ENCODE measurements at places on chromosomes 2 and 18. TPM values are rescaled to one million over a fixed set of nuclear protein-coding genes. Genes with fewer than 3 reads are reported as not detected.

The C2orf81 gene
- total RNA-seq, result 7.6 TPM

DNA sequence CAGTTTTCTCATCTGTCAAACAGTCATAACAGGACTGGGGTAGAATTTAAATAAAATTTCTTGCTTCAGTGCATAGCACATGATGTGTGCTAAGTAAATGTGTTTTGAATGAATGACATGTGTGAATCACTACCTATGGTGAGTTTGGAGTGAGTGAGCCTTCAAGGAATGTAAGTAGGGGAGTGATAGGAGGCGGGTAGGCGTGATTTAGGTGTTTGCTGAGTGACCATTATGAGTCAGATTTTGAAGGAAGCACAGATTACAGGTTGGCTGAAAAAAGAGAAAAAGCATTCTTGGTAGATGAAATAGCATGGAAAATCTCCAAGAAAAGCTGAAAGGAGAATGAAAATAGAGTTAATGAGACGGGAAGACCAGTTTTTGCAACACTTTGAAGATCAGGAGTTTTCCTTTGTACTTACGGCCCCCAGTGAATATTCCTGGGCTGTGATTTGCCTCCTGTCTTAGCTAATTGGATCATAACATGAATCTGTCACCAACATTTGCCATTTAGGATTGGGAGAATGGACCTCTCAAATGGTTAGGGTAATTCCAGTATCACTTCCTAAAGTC is 136.9 kb upstream of the GATA6 start:
- peak overlapping the region; percentile 52 for H3K27ac ChIP-seq
- peak; percentile 72 for DNase-seq
- H3K36me3 ChIP-seq, result no peaks in the 10 kb centered on the region
- H3K27me3 ChIP-seq, result no peaks in the 10 kb centered on the region

DNA sequence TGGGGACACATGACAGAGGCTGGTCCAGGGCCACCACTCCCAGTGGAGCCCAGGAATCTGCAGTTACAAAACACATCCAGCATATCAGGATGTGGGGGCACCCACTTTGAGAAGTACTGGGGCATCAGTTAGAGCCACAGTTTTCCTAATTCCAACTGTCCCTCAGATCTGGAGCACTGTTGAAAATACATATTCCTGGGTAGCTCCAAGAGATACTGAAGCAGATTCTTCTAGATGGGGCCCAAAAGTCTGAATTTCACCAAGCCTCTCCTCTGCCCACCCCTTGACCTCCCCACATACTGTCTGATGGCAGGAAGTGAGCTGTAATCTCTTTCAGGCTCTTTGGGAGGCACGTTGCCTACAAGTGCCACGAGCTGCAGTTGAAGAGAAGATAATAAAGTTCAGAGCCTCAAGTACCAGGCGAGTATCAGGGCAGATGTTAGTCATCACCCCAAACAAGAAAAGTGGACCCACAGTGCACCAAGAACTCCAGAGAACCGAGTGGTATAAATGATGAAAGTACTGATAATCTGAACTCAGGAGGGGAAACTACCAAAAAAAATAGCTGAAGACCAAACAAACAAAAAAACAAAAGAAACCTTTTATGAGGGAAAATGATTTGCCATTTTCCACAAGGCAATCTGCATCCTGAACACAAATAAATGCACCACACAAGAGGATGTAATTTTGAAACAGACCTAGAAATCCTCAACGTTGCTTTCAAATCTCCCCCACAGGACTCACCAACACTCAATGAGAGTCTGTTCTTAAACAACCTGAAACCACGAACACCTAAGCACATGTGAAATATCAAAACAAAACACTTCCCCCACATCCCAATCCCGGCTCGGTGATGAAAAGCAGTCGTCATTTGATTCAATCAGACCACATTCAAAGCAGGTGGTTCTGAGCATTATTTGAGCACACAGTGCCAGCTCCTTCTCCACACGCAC is 98.7 kb downstream of the TCF4 start:
- peaks cover 5% of the 10 kb centered on the region for H3K4me1 ChIP-seq
- H3K27ac ChIP-seq, result no peak overlapping the region
- no peak for DNase-seq
- no peaks in the 10 kb centered on the region for H3K27me3 ChIP-seq
- H3K36me3 ChIP-seq, result no peaks in the 10 kb centered on the region

GRCh38 chr2:168165985-168166901 is 81.2 kb downstream of the STK39 start:
- H3K4me3 ChIP-seq, result no peak overlapping the region
- DNase-seq, result no peak
- H3K36me3 ChIP-seq, result peaks cover 7% of the 10 kb centered on the region

DNA sequence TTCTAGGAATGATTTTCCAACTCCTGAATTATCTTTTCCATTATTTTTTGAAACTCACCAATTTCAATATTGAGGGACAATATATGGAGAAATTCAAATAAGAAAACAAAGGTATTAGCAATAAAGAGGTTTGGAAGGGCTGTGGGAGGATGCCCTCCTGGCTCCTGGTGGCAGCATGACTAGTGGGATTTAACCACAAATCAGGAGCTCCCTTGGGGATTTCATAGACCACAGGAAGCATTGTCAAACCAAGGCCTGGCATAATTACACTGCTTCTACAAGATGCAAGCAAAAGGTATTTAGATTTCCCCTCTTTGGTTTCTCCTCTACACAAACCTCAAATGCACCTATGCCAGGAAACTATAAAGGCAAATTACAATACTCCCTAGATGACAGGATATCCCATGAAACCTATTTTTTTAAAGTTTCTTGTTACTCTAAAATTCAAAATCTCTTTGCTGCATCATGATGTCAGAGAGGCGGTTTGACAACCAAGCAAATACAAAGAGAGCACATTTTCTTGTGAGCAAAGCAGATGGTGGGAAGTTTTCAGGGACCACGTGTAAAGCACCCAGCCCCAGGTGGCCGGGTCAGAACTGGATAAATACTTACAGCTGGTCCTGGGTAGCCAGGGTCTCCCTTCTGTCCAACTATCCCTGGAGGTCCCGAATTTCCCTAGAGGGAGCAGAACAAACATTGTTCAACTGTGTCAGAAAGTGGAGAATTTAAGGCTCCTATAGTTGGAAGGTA is 67.9 kb downstream of the COL6A3 start:
- H3K4me3 ChIP-seq, result no peak overlapping the region
- no peaks in the 10 kb centered on the region for H3K4me1 ChIP-seq
- no peak for DNase-seq
- no peak overlapping the region for H3K27ac ChIP-seq
- no peaks in the 10 kb centered on the region for H3K36me3 ChIP-seq

DNA sequence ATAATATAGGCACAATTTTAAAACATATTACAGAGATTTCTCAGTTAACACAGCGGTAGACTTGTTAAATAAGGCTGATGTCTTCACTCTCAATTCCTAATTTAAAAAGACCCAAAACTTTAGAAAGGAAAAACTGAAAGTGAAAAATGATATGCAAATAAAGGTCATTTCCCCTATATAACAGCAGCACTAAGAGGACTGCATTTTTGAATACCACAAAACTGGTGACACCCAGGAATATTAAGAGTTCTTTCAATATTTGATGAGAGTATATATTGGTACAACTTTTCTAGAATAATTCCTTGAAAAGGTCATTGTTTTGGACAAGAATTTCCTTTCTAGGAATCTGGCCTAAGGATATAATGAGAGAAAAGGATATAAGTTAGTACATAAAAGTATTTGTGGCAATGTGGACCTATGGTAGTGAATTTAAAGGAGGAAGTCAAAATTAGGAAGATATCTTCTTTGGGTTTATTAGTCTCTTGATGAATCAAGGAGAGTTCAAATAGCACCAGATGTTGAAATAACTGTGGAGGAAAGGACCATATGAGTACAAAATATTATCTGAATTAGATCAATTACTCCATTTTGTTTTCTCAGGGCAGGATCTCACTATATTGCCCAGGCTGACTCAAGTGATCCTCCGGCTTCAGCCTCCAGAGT is 70.3 kb downstream of the TMEM237 start:
- no peak overlapping the region for H3K27ac ChIP-seq
- H3K36me3 ChIP-seq, result no peaks in the 10 kb centered on the region
- no peak overlapping the region for H3K4me3 ChIP-seq
- DNase-seq, result no peak

DNA sequence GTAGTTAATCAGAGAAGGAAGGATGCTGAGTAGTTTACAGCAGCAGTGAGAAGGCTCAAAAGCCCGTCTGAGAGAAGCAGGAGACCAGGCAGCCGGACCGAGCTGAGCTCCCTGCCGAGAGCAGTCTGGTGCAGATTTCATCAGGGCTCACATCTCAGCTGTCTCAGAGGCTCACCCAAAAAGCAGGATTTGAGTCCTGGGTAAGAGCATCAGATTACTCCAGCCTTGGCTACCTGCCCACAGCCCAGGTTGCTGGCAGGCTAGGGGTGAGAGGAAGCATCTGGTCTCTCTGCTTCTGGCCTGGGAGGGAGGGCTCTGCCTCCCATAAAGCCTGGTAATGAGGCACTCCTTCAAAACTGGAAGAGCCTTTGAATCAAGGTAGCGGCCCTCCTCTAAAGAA is 140.5 kb downstream of the ST6GAL2 start:
- no peak overlapping the region for H3K27ac ChIP-seq
- no peak overlapping the region for H3K4me3 ChIP-seq
- no peaks in the 10 kb centered on the region for H3K36me3 ChIP-seq

All from endodermal cell (in vitro differentiated cells).